ENCODE measurements at places on chromosomes 12 and 14.
A peak's percentile ranks its signal among the peaks of the same experiment; 100 is the strongest.

DNA sequence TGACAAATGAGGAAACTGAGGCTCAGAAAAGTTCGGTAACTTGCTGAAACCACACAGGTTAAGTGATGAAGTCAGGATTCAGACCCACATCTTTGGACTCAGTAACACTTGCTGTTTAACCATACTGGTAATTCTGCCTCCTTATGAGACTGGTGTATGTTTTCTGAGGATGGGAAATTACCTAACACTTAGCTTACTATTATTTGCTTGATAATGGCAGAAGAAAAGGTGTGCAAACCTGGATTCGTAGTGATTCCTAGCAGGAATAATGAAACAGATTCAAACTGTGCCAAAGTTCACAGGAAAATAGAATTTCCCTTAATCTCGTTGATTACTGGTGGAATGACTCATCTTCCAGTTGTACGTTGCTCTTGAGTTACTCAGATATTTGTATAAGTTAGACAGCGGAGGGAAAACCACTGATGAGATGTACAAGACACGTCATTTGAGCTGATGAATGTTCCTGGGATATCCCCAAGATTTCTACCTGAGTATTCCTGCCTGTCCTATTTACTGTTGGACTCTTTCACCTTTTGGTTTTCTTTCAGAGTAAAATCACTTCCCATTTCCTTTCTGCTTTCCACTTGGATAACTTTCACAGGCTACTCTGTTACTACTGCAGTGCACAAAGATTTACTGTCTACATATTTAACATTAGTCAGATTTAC lies 37.5 kb downstream of the PRORP start:
- DNase-seq = peak; percentile 68

DNA sequence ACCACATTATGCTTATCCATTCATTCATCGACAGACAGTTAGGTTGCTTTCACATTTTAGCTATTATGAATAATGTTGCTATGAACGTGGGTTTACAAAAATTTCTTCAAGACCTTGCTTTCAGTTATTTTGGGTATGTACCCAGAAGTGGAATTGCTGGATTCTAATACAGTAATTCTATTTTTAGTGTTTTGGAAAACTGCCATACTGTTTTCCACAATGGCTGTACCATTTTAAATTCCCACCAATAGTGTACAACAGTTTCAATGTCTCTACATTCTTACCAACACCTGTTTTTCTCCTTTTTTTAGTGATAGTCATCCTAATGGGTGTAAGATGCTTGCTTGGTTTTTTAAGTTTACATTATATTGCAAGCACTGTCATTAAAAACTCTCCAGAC lies 147.5 kb downstream of the ZFP36L1 start:
- DNase-seq = no peak

DNA sequence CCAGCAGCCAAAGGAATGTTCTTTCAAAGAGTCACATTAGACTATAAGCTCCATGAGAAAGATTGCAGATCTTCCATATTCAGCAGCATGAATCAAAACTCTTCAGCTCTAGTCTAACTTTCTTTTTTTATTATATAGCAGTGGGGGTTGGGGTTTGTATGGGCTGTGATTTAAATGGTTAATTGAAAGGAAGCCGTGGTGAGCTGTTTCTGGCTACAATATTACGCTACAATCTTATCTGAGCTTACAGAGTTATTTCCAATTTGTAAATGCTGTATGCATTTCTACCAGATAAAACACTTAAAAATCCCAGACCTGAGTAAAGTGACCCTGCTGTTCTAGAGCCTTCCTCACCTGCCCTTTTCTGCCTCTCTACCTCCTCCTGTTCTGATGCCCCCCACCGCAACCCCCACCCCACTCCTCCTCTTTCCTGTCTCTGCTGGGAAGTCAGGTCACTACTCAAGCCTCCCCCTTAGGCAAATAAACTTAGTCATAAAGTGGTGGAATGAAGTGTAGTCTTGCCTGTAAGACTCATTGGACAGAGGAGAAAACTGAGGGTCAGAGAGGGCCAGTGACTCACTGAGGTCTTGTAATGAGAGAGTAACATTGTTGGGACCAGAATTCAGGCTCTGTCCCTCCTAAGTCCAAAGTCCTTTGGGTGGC lies 1089.5 kb downstream of the BCL11B start:
- no peak for DNase-seq

- no peak for DNase-seq
Measured at GRCh38 chr14:63432888-63433552, 110.2 kb downstream of the PPP2R5E start.

- DNase-seq = peak; percentile 40
Measured at GRCh38 chr12:96401076-96401871, 1.0 kb upstream of the CDK17 start.

GRCh38 chr12:57760347-57760982 lies 5.6 kb downstream of the MARCHF9 start:
- DNase-seq = no peak

- no peak for DNase-seq
Measured at GRCh38 chr14:69487226-69487625, 2.7 kb downstream of the PLEKHD1 start.

- no peak for DNase-seq
Measured at GRCh38 chr14:21072031-21072473, 1.9 kb downstream of the ARHGEF40 start.

GRCh38 chr12:110698171-110698902 lies 9.4 kb upstream of the HVCN1 start:
- DNase-seq = no peak

GRCh38 chr12:122825773-122826724 lies 9.2 kb upstream of the HIP1R start:
- DNase-seq = no peak

- no peak for DNase-seq
Measured at GRCh38 chr14:68195126-68195525, 375.5 kb downstream of the RAD51B start.

DNA sequence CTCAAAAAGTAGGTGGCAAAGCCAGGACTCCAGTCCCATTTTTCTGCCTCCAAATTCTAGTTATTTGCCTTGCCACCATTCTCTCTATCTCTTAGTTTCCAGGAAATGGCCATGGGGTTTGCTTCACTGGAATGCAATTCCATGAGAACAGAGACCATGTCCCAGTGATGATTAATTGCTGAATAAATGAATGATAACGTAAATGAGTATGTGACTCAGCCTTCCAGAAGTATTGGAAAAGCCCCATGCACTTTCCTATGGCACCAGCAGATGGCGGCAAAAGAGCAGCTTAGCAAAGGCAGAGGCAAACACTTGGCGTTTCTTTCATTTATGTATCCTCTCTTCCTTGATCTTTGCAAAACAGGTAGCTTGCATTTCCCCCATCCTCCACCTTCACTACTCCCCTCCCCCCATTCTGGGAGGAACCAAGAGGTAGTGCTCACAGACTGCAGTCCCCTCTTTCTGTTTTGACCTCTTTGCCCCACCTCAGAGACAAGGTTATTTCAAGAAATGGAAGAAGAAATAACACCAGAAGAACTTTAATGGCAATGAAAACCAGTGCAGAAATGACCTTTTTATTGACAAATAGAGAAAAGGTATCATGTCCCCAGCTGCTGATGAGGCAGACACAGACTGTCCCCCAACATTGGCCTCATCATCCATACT lies 21.3 kb downstream of the TBX3 start:
- peak; percentile 80 for DNase-seq

- no peak for DNase-seq
Measured at GRCh38 chr12:132661972-132662371, 25.2 kb downstream of the POLE start.

DNA sequence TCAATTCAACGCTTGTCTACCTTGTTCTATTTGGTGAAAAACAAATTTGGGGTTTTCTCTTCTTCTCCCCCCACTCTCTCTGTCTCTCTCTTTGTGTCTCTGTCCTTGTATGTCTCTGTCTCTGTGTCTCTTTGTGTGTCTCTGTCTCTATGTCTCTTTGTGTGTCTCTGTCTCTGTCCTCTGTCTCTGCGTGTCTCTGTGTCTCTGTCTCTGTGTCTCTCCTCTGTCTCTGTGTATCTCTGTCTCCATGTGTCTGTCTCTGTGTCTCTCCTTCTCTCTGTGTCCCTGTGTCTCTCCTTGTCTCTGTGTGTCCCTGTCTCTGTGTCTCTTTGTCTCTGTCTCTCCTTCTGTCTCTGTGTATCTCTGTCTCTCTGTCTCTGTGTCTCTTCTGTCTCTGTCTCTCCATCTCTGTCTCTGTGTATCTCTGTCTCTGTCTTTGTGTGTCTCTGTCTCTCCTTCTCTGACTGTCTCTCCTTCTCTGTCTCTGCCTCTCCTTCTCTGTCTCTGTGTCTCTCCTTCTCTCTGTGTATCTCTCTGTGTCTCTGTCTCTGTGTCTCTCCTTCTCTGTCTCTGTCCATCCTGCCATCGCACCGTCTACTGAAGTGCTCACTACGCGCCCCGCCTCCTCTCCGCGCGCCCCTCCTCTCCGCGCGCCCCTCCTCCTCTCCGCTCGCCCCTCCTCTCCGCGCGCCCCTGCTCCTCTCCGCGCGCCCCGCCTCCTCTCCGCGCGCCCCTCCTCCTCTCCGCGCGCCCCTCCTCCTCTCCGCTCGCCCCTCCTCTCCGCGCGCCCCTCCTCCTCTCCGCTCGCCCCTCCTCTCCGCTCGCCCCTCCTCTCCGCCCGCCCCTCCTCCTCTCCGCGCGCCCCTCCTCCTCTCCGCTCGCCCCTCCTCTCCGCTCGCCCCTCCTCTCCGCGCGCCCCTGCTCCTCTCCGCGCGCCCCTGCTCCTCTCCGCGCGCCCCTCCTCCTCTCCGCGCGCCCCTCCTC lies 12.8 kb downstream of the LRCOL1 start:
- DNase-seq = no peak

DNA sequence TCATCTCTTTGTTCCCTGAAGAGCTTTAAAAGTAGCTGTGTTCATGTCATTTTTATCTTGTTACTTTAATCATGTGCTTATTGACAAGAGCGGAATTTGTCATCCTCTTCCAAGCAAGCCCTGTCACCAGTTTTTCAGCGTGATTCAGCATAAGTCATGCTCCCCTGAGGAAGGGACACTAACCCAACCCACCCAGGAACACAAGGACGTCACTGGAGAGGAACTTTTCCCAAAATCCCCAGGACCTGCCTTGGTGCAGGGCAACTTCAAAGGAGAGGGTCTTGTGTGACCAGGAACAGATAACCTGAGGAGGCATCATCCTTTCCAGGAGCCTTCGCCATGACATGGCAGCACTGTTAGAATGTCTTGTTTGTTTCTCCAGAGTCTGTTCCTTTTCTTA lies 107.1 kb upstream of the DIO3 start:
- DNase-seq = no peak

DNA sequence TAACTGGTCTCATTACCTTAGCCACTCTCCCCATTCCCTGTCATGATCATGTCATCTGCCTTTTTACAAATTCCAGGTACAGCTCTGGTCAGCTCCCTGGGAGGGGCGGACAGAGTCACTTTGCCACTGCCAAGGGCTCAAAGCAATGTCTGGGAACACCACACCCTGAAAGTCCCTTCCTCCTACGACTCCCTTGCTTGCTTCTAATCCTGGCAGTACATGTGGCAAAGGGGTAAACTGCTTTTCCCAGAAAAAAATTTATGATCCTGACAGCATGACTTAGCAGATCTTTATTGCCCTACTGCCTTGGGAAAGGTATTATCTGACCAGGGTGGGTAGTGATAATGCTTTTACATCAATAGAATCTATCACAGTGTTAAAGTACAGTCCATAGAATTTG lies 376.0 kb upstream of the PDE3A start:
- no peak for DNase-seq

- no peak for DNase-seq
Measured at GRCh38 chr12:71546322-71546861, 106.8 kb downstream of the LGR5 start.

GRCh38 chr14:68248481-68249255 lies 429.1 kb downstream of the RAD51B start:
- DNase-seq = no peak

- DNase-seq = no peak
Measured at GRCh38 chr12:113269257-113269943, 48.1 kb downstream of the TPCN1 start.

- no peak for DNase-seq
Measured at GRCh38 chr14:91728616-91729183, 3.2 kb downstream of the CATSPERB start.

DNA sequence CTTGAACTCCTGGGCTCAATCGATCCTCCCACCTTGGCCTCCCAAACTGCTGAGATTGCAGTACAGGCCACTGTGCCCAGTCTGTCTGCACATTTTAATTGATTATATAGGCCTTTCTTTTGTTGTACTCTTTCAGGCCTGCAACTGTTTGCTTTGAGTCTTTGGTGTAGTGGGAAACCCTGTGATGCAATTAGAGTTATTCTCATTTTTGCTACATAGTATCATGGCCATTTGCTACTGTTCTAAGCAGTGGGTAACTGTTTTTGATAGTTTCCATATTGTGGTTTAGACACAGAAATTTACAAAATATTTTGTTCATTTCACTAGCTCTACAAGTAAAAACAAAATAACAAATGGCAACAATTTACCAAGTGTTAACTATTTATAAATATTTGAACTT lies 6.3 kb upstream of the TUBA1B start:
- no peak for DNase-seq

DNA sequence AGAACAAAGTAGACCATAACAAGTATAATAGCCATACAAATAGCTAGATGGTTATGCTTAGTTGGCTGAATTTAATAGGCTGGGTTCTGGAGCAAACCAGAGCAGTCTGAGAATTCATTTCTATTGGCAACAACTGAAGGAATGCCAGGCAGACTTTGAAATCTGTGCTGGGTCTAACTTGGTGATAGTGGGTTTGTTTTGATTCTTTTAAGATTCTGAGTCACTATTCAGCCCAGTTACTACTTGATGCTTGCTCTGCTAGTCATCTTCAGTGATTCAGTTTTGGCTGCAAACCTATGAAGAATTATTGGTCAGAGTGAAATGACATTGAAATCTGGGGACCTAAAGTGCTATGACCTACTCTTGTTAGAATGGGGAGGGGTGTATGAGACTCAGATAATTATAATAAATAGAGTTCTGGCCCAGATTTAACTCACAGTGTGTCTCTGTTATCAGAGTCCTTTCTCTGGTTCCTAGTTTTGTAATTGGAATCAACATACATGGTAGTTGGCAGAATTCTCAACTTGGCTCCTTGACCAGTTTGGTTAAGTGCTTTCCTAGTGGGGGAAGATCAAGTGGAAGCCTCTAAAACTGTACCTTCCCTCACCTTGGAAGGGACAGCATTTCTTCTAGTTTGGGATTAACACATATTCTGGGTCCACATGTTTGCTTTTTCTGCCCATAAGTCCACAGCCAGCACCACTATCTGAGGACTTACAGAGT lies 43.5 kb downstream of the MNAT1 start:
- DNase-seq = peak; percentile 86

DNA sequence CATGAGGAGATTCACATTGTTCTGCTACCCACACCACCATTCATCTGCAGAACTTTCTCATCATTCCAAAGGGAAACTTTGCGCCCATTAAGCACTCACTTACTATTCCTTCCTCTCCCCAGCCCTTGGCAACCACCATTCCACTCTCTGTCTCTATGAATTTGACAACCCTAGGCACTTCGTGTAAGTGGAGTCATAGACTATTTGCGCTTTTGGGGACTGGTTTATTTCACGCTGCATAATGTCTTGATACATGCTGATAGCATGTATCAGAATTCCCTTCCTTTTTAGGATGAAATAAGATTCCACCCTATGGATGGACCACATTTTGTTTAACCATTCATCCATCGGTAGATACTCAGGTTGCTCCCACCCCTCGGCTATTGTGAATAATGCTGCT lies 4.5 kb upstream of the EML1 start:
- DNase-seq = no peak

- DNase-seq = no peak
Measured at GRCh38 chr14:59538936-59539335, 37.7 kb downstream of the CCDC175 start.

Measured in amniotic stem cell (primary cell).